Left lung (tissue), 14 donors: ENCODE measurements at places on chromosomes 12 and 14.

DNA sequence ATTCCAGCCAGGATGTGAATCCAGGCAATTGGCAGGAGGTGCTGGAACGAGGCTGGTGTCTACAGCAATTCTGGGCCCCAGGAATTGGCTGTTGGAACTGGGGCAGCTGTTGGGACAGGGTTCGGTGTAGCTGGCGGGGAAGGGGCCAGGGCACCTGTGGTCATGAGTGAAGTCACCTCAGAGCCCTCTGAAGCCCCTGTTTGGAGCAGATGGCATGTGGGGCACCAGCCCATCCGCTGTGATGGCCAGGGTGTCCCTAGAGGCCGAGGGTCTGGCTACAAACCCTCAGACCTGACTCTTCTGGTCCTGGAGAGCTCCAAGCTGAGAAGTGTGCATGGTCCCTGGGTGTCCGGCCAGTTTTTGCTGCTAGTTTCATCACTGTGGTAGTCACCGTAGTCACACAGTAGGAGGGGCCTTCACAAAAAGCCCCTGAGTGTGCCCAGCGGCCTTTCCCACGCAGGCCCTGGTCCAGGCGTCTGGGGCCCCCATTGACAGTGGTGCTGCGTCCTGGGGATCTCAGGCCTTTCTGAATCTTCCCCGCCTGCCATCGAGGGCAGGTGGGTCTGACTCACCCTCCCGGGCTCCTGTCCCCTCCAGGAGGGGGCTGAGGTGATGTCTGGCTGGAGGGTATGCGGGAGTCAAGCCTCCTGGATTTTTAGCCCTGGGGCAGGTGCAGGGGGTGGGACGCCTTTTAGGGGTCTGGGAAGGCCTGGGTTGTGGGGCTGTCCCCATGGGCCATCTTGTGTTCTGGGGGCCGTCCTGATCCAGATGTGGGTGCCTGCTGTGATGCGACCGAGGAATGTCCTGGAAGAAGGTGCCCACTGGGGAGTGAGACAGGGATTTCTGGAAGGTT is 368.0 kb downstream of the TMEM121 start:
- DNase-seq, result no peak

GRCh38 chr12:26658991-26659390 is 174.0 kb downstream of the ITPR2 start:
- peak; percentile 25 for DNase-seq

- peak; percentile 37 for DNase-seq
Observed at GRCh38 chr14:93037351-93037750, 78.4 kb downstream of the ITPK1 start.

GRCh38 chr14:103050935-103051334 is 6.4 kb downstream of the CDC42BPB start:
- DNase-seq, result no peak

DNA sequence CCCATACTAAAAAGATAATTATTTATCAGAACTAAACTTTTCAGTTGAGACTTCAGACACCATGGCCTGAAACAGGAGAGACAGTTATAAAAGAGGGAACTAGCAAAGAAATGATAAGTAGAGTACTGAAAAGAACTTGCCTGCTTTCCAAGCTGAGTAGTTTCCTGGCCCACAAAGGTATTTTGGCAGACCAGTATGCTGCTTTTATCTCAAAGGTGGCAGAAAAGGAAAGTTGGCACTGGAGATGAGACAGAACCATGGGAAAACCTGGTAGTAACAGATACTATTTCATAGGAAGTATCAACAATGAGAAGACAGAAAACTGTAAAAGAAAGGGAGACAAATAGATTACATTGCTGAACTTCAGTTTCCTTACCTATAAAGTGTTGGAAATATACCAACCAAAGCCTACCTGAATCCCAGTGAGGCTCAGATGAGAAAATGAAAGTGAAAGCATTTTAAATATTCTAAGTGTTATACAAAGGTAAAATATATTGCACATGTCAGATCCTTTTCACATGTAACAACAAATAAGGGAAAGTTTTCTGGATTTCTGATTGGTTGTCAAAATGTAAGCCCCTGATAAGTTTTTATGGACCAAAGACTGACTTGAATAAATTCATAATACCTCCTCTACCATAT is 155.3 kb upstream of the FSCB start:
- no peak for DNase-seq

- no peak for DNase-seq
Observed at GRCh38 chr14:81018251-81018650, 62.8 kb downstream of the TSHR start.

- DNase-seq, result no peak
Observed at GRCh38 chr12:2228535-2228934, 175.7 kb downstream of the CACNA1C start.

GRCh38 chr12:51866762-51867161 is 18.2 kb upstream of the FIGNL2 start:
- DNase-seq, result no peak

DNA sequence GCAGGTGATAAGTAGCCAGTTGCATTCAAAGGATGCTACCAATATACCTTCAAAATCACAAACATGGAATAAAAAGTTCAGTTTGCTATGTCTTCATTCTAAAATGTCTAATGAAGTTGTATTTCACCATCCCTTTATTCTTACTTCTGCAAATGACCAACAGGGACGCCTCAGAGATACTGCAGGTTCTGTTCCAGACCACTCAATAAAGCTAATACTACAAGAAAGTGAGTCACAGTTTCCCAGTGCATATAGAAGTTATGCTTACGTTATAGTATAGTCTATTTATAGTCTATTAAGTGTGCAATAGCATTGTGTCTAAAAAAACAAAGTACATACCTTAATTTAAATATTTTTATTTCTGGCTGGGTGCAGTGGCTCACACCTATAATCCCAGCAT is 29.3 kb upstream of the EIF5 start:
- DNase-seq, result no peak

DNA sequence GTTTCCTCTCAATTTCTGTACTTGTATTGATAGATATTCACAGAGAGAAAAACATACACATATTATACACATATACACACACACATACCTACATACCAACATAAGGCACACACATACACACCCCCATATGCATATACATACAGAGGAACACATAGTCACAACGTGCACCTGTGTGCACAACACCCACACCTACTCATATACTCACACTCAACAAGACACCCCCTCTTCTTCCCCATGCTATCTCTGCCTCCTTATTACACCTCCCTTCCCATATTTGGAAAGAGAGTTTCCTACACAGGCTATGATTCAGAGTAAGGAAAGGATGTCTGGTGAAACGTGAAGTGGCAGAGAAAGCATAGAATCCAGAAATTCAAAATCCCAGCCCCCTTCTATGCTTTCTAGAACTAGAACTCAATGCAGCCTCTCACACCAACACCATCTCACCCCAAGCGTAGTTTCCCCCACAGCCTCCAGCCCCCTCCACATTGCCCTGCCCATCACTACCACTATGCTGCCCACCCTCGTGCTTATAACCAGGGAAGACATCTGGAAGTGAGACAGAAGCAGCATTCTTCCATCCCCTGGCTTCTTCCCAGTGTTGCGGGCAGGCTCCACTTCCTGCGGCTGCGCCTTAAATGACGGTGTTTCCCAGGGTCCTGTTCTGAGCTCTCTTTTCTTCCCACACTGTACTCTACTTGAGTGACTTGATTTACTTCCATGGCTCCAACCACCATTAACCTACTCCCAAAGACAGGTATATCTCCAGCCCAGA is 2.4 kb downstream of the RNASE8 start:
- DNase-seq, result no peak

GRCh38 chr14:102805371-102805891 is 28.2 kb downstream of the TRAF3 start:
- no peak for DNase-seq

- DNase-seq, result no peak
Observed at GRCh38 chr12:45794422-45794821, 64.9 kb downstream of the ARID2 start.

GRCh38 chr12:94149119-94149780 is 873 bp downstream of the PLXNC1 start:
- DNase-seq, result no peak

DNA sequence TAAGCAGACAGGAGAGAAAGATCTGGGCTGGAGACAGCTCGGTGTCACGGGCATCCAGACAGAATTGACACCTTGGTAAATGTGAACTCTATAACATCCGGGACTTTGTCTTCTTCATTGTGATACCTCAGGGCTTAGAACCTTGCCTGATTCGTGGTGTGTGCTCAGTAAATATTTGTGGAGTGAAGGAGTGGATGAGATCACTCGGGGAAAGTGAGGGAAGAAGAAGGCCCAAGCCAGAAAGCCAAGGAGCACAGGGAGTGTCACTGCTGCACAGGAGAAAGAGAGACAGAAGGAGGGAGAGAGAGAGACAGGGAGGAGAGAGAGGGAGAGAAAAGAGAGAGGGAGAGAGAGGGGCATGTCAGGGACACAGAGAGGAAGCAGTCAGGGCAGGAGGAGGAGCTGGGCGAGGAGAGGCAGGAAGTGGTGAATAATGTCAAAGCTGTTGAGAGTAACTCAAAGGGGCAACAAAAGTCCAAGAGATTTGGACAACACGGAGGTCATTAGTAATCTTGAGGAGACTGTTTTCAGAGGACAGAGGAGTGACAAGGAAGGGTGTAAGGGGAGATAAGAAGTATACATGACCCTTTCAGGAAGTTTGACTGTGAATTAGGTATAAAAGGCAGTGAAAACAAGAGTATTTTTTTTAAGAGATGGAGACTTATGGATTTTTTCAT is 141.6 kb upstream of the MAX start:
- DNase-seq, result no peak

DNA sequence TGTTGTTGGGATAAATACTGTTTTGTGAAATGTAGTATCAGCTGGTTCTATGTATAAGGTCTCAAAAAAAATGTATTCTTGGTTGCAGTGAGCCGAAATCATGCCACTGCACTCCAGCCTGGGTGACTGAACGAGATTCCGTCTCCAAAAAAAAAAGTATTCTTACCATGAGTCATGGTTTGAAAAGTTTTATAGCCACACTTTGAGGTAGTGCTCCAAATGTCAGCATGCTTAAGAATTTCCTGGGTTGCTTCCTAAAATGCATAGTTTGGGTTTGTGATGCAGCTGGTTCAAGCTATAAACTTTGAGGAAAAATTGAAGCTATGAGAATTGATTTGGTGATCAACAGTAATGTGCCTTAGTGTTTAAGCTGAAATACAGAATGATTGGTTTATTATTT is 48.0 kb downstream of the ETNK1 start:
- no peak for DNase-seq

DNA sequence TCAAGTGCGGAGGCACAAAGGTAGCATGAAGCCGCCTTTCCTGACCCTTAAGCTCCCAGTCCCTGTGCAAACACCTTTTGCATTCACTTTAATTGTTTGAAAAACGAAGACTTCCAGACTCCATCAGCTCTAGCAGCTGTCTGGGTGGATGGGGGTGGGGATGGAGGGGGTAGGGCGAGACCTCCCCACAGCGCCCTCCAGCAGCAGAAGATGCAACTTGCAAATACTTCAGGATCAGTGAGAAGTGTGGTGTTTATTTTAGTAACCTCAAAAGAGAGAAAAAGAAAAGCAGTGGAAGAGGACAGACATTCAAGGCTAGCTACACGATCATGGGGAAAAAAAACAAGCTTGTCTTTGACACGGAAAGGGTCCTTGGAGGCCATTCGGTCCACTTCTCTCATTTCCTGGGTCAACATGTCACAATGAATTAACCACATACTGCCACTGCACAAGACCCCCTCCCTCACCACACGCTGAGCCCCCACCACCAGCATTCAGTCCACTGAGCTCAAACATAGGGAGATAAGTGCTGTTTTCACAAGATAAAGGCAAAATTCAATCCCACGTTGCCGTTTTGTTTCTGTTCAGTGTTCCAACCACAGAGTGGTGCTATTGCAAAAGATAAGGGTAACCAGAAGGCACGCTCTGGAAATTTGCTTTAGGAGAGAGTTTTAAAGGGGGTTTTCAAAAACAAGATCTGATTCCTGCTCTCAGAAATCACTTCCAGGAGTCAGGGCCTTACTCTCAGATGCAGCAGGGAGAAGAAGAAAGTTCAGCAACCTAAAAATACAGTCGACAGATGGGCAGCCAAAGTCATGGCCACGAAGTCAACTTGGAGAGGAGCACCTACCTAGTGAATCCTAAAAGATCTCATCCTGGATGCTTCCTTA is 3.3 kb upstream of the NTF3 start:
- DNase-seq, result no peak

- DNase-seq, result no peak
Observed at GRCh38 chr14:51302295-51303030, 62.4 kb downstream of the TMX1 start.

DNA sequence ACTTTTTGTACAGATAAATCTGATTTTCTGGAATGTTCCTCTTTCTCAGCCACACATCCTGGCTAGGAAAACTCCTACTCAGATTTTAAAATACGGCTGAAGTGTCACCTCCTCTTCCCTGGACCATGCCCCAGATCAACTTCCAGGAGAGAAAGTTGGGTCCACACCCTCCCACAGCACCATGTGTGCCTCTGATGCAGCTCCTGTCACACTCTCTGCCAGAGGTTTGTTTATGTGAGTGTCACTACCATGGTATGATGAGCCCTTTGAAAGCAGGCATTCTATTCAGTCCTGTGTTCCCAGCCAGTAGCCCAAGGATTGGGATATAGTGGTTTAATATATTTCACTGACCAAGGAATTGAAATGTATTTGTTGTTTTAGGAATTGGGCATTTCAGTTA is 287.2 kb upstream of the ATP2B1 start:
- DNase-seq, result no peak

DNA sequence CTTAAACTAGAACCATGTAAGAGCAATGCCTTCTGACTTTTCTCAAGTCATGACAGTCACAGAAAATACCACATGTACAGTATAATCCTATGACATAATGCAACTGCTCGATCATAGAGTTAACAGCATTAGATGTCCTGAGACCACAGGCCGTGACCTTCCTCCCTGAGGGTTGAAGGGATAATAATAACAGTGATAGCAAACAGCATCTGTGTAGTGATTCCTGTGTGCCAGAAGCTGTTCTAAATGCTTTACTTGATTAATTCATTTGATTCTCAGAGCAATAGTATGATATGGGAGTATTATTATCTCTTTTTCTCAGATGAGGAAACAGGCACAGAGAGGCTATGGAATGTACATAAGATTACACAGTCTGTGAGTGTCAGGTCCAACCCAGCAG is 53.2 kb downstream of the SLC35F4 start:
- DNase-seq, result no peak

DNA sequence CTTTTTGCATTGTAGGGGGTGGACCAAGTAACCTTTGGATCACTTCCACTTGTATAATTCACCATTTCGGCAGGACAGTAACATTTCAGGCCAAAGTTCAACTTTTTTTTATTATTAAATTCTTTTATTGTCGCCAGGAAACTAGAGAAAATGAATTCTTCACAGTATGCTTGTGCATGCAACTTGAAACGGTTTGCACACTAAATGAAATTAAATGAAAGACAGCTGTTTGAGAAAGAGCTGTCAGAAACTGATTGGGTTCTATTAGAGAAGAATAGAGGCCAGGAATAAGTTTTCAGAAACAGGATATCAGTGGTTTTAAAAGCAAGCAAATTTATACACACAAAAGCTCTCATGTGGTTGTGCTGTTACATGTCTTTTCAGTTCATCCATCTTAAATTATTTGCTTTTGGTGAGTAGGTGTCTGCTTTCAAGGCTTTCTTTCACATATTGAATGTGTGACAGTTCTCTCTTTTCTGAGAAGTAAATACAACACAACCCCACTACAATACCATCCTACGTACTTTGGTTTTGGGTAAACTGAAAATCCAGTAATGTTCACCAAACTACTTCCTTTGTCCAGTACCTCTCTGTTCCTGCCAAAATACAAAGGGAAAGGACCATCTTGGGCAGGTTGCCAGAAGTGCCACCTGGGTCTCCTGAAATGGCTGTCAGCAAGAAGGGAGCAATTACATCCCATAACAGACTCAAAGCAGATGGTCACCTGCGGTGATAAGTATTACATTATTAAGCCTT is 291.7 kb downstream of the RAD51B start:
- no peak for DNase-seq

GRCh38 chr14:68982581-68982980 is 3.5 kb upstream of the ACTN1 start:
- no peak for DNase-seq
